ENCODE measurements at places on chromosomes 12 and 14. TPM values are rescaled to one million over a fixed set of nuclear protein-coding genes. Genes with fewer than 3 reads are reported as not detected.
A peak's percentile ranks its signal among the peaks of the same experiment; 100 is the strongest.

The ARG2 gene
- polyA plus RNA-seq = 1.0 TPM

- DNase-seq = no peak
Measured at GRCh38 chr12:45446013-45446412, 230.1 kb downstream of the ANO6 start.

The SMIM41 gene
- polyA plus RNA-seq = not detected

- peak; percentile 85 for DNase-seq
Measured at GRCh38 chr14:100836941-100837804, 11.3 kb downstream of the MEG3 start.

GRCh38 chr12:1382151-1382550 is 212.2 kb downstream of the FBXL14 start:
- DNase-seq = no peak

The CMKLR1 gene
- polyA plus RNA-seq = 4.0 TPM

The KERA gene
- polyA plus RNA-seq = 131 TPM

The FOXN4 gene
- 0.24 TPM for polyA plus RNA-seq

DNA sequence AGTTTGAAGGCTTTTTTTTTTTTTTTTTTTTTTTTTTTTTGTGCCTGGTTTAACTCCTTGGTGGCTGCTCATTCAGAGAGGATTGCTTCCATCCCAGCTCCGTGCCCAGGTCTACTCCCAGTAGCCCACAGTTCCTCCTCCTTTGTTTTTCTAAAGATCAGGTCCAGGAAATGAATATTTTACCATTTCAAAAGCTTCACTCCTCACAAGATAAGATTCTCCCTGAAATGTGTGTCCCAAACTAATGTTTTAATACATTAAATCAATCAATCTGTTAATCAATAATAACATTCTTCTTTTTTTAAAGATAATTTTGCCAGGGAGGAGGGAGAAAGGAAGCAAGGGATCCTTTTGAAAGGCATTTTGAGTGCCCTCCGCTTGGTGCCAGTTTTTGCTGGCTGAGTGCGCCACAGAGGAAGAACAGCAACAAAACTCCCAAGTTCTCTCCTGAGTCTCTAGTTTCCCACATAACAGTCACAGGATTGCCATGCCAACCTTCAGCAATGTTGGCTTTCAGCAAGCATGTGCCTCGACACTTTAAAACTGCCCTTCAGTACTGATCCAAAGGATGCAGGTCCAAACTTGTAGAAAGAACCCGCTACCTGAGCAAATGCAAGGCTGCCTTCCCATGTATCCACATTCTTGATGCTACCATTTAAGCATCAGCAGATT is 99.2 kb downstream of the RMST start:
- DNase-seq = no peak

DNA sequence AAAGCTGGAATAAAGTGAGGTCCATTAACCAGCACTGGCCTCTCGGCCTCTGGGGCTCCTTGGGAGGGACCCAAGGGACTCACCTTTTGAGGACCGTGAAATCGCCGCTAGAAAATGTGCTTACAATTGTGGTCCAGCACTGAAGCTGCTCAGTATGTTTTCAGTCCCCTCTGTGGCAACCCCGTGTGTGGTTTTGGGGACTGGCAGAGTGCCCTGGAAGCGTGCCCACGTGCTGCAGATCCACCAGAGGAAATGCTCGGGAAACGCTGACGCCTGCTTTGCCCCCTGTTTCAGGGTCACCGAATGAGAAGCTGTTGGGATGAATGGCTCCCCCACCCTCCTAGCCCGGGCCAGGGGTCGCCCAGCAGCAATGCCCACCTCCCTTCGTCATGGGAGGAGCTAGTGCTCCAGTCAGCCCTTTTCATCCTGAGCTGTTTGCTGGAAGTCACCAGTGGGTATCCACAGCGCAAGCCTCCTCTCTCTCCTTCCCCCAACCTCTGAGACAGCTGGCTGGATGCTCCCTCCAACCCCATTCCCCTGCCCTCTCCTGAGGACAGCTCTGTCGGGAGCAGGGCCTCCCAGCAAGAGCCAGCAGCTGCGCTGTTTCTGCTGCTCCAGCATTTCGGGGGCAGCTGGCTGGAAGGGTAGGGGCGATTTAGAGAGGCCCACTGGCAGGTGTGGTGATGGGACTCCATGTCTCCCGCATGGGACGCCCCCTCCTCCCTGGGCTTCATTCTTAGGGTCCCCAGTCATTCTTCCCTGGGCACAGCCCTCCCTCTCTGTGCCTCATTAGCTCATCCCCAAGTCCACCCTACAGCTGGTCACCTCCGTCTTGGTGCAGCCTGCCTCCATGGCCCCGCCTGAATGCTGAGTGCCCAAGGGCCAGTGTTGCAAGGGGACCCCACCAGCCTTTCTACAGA is 33.2 kb upstream of the PPP1R13B start:
- DNase-seq = peak; percentile 78

DNA sequence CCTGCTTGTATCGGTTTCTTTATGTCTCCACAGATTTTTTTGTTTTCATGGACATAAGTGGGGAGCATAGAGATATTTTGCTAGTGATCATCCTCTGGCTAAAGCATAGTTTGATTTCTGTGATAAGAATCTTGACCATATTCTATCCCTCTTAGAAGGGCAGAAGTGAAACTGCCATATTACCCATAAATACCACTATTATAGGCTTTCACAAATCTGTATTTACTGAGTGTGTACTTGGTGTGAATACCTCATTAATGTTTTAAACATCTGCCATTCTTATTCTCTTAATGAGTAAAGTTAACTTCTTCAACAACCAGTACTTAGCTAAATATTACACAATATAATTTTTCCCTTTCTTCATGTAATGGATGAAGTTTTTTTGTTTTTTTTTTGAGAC is 16.1 kb downstream of the WNK1 start:
- no peak for DNase-seq

The REM2 gene
- polyA plus RNA-seq = 0.09 TPM

DNA sequence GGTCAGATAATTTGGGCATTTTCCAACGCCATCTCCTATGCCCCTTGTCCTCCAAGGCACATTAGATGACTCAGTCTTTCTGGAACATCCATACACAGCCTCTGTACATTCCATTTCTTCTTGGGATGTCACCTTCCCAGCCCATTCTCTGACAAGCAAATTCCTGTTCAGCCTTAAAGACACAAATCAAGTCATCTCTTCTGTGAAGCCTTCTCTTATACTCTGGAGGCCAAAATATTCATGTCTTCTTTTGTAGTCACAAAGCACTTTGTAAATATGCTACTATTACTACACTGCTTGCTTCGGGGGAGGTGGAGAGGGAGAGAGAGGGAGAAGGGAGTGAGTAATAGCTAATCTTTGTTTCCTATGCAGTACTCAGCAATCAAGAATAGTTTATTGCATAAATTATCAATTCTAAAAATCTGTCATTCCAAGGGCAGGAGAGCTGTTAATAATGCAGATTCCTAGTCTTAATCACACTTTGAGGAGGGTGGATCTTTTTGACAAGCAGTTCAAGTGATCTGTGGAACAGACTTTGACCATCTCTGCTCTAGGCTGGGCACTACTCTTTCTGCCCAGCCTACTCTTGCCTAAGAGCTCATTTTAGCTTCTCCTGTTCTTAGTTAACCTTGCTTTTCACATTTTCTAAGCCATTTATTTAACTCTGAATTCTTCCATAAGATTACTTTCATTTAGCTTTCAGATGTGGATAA is 27.9 kb downstream of the KCNMB4 start:
- peak; percentile 59 for DNase-seq

- DNase-seq = no peak
Measured at GRCh38 chr14:104866451-104867370, 1.6 kb downstream of the CEP170B start.

The HEBP1 gene
- polyA plus RNA-seq = 38.7 TPM

- DNase-seq = no peak
Measured at GRCh38 chr14:40985584-40985983, 621.1 kb upstream of the LRFN5 start.

DNA sequence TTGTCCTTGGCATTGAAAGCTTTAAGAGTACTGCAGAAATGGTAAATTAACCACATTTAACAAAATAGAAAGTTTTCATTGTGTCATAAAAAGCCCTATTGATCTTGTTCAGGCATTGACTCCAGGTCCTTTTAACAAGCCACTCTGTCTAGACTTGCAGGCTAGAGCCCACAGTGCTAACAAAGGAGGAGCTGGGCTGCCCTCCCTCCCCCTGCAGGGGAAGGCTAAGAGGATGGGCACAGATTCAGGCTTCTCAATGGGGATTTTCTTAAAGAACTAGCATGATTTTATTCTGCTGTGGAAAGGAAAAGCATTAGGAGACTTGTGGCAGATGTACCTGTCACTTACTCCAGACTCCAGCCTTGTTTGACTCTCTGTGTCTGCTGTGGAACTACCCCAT is 463.6 kb downstream of the NRXN3 start:
- no peak for DNase-seq

DNA sequence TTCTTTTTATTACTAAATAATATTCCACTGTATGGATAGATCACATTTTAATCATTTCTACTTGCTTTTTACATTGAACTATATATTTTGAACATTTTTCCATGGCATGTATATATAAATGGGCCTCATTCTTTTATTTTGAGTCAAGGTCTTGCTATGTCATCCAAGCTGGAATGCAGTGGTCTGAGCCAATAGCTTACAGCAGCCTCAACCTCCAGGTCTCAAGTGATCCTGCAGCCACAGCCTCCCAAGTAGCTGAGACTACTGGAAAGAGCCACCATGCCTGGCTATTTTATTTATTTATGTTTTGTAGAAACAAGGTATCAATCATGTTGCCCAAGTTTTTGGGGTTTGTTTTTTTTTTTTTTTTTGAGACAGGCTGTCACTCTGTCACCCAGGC is 7.6 kb downstream of the FCF1 start:
- no peak for DNase-seq

The MARCHF9 gene
- polyA plus RNA-seq = 7.7 TPM

DNA sequence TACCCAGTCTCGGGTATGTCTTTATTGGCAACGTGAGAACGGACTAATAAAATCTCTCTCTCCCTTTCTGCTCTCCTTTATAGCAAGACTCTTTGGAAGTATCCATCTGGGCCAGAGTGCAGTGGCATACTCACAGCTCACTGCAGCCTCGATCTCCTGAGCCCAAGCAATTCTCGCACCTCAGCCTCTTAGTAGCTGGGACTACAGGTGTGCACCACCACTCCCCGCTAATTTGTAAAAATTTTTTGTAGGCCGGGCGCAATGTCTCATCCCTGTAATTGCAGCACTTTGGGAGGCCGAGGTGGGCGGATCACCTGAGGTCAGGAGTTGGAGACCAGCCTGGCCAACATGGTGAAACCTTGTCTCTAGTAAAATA is 33.2 kb upstream of the PPP2R5C start:
- DNase-seq = no peak

The TMPRSS12 gene
- polyA plus RNA-seq = not detected

GRCh38 chr12:47858511-47859266 is 39.0 kb upstream of the HDAC7 start:
- DNase-seq = no peak

DNA sequence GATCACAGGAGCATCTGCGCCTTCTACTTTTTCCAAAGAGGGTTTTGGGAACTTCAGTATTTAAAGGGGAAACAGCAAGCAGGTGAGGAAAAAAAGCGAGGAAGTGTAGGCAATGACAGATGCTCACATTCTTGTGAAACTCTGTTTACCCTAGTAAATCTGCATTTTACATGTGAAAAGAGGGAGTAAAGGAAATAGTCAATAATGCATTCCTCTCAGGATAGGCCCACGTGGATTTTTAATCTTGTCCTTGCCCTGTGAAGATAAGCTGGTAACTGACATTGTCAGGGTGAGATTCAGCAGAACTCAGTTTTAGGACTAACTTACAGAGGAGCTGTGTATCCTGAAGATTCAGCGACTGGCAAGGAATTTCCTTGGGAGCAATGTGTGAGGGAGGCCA is 1119.2 kb upstream of the TMEM132C start:
- DNase-seq = no peak

DNA sequence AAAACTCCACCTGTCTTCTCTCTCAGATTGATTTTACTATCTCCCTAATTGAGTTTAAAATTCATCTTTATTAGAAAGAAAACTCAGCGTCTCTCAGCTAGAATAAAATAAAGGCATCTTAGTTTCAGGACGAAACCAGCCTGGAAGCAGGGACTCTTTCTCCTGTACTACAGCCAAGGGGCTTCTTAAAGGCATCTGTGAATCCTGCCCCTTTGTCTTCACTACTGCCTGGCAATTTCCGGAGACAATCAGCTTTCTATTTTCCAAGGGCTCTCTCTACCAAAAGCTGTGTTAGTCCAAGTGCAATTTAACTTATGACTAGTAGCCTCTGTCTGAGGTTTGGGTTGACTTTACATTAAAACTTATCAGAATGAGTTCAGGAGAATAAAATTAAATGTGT is 623.3 kb upstream of the FOXG1 start:
- DNase-seq = no peak

GRCh38 chr14:51386983-51387735 is 147.1 kb downstream of the TMX1 start:
- DNase-seq = peak; percentile 42

The MSRB3 gene
- polyA plus RNA-seq = 48.2 TPM

GRCh38 chr12:48203192-48203591 is at the start of gene OR10AD1:
TSS of gene OR10AD1 (minus strand) at chr12:48203292. CDS start at chr12:48203292, 0 bp downstream.
- DNase-seq = no peak

- DNase-seq = peak; percentile 52
Measured at GRCh38 chr12:45725631-45726602, 3.6 kb upstream of the ARID2 start.

- no peak for DNase-seq
Measured at GRCh38 chr12:3646561-3647241, 106.2 kb downstream of the CRACR2A start.

DNA sequence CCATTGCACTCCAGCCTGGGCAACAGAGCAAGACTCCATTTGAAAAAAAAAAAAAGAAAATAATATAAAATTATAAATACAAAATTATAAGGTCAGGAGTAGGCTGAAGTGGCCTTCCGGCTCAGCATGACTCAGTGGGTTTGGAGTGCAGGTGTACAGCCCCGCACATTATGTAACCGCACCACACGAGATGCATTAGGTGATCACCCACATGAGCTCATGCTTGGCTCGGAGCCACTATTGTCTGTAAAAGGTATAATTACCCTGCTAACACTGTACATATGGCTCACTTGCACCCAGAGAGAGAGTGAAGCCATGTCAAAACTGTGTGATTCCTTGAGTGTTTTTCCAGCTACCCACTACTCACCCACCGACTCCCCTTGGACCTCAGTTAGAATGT is 557.0 kb downstream of the SLC6A15 start:
- no peak for DNase-seq

DNA sequence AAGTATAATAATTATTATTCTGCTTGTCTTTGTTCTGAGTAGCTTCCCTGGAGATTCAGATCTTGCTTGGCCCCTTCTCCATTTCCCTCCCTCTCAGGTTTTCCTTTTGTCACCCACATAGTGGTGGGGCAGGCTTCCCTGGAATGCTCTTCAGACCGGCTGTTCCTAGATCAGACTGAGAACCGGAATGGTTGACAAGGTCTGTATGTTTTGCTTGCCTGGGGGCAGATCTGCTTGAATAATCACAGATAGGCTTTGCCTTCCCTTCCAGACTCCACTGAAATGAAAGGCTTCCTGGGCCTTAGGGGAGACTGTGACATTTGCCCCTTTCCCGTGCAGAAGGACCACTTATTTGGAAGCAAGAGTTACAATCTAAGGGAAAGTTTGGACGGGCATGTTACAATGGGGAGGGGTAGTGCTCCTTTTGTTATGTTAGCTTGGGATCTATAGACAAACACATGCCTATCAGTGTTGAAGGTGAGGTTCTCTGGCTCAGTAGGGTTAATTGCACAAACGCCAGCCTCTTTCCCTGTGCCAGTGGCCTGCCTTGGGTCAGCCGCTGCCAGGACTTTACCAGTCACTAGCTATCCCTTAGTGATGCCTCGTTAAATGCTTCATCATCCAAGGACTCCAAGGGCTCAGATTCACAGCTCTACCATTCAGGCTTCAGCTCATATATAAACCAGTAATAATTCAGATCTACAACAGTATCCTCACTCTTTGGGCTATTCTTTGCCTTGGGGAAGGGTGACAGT is 178.6 kb downstream of the SNAPC1 start:
- no peak for DNase-seq

GRCh38 chr12:92914170-92914569 is 14.9 kb downstream of the EEA1 start:
- no peak for DNase-seq
